ENCODE measurements at places on chromosomes 1 and 21. TPM values are rescaled to one million over a fixed set of nuclear protein-coding genes. Genes with fewer than 3 reads are reported as not detected.

DNA sequence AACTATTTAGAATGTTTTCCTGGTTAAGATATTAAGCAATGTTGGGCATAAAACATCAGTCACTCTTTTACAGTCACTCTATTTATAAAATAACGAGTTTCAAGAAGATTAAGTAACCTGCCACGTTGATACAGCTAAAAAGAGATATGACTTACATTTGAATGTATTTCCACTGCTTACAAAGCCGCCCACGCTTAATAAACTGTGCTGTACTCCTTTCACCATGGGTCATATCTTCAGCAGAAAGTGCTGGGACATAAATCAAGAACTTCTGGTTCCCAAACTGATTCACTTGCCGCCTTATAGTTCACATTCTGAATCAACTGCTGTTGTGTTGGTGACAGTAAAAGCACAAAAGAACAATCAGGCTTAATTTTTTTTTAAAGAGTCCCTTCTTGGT, 666.7 kb downstream of the NCAM2 start:
- no peak for DNase-seq

DNA sequence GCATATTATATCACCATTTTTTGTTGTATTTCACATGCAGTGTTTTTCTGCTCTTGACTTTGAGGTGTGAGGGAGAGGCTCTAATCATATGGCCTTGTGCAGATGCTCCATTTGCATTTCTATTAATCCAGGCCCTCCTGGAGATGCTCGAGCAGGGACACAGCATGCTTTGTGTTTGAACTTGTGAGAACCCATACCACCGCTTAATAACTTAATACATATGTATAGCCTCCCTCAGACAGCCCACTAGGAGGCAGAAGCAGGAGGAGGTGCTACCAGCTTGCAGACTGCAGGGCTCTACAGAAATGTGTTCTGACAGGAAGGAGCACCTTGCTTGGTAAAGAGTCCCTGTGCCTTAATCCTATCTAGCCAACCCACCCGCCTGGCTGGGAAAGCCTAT, 155.2 kb downstream of the BARHL2 start:
- DNase-seq = no peak

- no peak for DNase-seq
Measured at GRCh38 chr1:17207540-17207939, 2.6 kb downstream of the PADI1 start.

The PPM1J gene
- 1.4 TPM for polyA plus RNA-seq

The LRRC53 gene
- polyA plus RNA-seq = not detected

The CYYR1 gene
- polyA plus RNA-seq = not detected

DNA sequence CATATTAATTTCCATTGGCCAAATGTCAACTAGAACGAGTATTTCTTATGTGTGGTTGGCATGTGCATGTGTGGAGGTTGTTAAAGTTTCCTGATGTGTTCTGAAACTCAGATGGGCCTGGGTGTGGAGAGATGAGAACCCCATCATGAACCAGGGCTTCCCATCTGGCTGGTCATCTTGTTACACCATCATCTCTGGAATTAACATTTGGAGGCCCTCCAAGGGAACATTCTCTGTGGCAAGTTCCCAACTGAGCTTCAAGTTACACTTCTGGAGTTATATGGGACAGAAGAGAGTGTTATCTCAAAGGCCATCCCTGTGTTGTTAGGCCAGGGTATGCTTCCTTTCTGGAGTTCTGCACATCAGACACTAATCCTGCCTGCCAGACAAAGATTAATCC, 183.6 kb downstream of the TTLL7 start:
- DNase-seq = peak; percentile 90

DNA sequence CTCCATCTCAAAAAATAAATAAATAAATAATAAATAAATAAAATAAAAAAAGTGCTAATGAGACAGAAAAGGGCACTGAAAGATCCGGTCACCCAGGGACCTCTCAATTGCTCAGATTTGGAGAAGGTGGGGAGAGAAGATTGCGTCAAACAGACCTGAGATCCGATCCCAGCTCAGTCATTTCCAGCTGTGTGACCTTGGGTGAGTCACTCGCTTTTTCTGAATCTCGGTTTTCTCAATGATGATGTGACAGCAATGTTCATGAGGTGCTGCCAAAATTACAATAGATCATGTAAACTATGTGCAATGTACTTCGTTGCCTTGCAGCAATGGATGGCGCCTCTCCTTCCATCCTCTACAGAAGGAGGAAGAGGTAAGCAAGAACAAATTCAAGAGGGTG, 11.1 kb upstream of the MEF2D start:
- no peak for DNase-seq

DNA sequence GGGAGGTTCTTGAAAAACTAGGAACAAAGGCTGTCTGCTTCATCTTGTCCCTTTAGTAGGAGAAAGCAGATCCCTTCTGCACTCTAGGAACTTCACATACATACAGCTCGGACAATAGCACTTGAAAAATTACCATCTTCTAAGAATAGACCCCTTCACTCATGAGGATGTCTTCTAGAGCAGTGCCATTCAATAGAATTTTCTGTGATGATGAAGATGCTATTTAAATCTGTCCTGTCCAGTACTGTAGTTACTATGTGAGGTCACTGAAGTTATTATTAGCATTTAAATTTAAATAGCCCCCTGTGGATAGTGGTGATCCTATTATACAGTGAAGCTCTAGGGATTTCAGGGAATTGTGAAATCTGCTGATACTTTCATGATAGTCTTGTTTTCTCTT, 46.4 kb upstream of the RAB3GAP2 start:
- no peak for DNase-seq

DNA sequence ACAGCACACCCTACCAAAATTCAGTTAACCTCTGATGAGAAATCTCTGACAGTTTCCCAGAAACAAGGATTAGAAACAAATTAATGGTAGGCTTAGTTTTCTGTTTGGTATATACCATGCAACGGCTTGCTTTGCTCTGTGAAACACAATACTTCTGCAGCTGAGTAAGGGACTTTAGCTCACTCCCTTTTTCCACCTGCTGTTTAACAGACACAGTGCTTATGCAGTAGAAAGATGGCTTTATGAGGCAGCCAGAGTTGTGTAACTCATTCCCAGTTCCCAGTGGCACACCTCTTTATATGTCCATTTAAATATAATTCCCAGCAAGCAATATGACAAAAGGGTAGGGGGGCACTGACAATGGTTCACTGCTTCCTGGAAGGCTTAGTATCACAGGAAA, 124.0 kb downstream of the PIGK start:
- DNase-seq = no peak

DNA sequence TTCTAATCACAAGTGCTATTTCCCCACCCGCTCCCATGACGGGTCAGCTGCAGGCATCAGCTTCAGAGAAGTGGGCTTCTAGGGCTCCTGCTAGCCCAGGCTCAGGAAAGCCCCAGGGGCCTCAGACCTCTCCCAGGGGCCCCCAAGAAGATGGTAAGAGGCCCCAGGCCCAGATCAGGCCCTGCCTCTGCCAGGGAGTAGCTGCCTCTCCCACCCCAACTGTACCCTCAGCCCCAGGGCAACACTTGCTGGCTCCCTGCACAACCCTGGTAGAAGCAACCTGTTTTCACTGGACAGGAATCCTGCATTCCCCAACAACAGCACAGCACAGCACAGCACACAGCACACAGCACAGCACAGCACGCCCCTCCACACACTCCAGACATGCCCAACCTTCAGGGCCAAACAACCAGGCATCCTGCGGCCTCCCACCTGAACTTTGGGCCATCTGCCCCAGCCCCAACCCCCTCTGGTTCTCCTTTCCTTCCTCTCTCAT, 6.5 kb downstream of the BLACAT1 start:
- no peak for DNase-seq

The AMY1C gene
- not detected for polyA plus RNA-seq

DNA sequence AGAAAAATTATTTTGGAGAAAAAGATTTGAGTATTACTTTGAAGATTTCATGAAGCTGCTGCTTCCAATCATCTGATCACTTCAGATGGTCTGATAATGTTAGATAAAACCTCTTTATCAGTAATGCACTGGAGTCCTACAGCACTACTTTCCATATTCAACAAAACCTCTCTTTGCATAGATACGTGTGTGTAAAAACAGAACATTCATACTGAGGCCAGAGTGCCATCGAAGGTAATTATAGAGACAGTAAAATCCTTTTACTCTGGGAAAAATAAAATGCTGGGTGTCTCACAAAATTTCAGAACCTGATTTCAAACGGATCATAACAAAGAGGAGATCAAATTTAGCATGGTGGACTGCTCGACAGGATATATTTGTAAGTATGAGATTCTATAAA, at the start of gene RGS13:
TSS of gene RGS13 (plus strand) at position 209 of the 400 bp plus-strand sequence. CDS start 8,188 bp downstream, outside the sequence.
- DNase-seq = no peak

DNA sequence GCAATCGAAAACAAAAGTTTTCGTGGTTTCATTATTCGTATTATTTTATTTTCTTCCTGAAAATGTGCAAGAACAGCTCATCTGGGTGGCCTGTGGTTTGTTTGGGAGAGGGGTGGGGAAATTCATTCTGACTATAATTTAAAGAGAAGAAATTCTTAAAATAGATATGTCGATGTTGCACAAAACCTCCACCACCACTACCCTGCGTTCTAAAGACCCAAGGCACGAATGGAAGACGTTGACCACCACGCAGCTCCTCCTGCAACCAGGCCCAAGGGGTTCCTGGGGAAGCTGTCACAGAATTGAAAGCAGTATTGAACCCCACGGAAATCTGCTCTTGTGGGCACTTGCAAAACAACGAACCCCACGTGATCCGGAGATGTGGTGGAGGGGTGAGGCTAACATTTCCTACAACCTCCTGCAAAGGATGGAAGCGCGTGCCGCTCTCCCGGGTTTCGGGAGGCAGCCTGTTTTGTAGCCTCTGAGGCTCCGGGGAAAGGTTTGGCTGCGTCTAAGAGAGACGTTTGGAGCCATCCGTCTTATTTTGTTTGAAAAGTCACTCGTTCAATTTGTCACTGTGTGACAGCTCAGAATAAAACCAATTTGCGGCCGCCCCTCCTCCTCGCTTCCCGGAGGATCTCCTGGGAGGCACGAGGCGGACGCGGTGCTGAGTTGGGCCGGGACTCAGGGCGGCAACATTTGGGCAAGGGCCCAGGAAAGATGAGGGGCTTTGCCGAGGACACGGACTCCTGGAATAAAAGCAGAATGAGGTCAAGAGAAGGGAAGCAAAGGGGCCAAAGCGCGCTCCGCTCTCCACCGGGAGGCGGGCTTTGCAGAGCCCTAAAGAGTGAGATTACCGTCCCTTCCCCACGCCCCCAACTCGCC, 810 bp upstream of the HLX start:
- DNase-seq = no peak

The MEAF6 gene
- polyA plus RNA-seq = 43.1 TPM

The SPOCD1 gene
- polyA plus RNA-seq = 169 TPM

- DNase-seq = peak; percentile 38
Measured at GRCh38 chr1:40036574-40036973, 4.0 kb upstream of the CAP1 start.

The ZNF683 gene
- not detected for polyA plus RNA-seq

The MAB21L3 gene
- polyA plus RNA-seq = 0.34 TPM

GRCh38 chr1:43995984-43996732, 4.8 kb downstream of the CCDC24 start:
- no peak for DNase-seq

The GLMP gene
- 31.9 TPM for polyA plus RNA-seq

The LCE1A gene
- not detected for polyA plus RNA-seq

DNA sequence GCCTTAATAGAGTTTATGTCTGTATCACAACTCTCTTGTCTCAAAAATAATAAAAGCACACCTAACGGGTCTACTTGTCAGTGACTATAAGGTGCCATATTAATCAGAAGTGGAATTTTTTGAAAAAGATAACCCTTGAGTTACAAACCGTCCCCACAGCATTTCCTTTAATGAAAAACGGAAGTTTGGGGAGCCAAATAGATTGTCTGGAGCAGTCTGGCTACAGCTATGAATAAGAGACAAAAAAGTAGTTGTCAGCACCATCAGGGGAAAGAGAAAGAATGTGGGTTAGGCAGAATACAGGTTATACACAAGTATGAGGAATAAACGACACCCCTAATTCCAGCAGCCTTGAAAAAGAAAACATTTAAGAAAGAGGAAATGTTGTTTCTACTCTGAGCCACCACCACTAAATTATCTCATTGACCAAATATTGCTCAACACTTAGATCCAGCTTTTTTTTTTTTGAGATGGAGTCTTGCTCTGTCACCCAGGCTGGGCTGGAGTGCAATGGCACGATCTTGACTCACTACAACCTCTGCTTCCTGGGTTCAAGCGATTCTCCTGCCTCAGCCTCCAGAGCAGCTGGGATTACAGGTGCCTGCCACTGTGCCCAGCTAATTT, 29.4 kb upstream of the USP24 start:
- DNase-seq = no peak

DNA sequence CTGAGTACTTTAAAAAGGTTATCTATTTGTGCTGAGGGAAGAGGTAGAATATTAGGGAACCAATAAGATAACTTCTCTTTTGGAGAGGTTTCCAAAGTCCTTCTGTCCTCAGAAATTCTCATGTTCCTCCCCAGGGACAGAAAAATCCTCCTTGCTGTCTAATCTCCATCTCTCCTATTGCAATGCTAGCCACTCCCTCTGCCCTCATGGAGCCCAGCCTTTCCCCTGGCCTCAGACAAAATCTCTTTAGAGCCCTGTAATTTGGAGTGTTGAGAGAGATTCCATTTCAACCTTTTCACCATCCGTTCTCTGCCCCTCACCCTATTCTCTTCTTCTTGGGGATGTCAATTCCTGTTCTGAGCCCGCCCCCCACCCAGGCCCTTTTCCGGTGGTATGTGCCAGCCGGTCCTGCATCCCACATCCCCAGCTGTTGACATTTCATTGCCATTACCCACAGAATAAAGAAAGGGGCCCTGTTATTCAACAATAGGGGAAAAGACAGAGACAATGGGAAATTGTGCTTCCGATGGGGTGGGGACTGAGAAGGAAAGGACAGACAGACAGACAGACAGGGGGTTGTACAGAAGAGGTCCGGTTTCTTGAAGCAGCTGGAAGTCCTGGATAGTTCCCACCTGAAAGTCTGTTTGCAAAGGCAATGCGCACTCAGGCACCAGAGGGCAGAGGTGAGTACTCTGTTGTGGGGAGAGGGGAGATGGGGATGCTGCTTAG, at the start of gene HAPLN2:
TSS of gene HAPLN2 (plus strand) at position 563 of the 729 bp plus-strand sequence. CDS start 4,076 bp downstream, outside the sequence.
- no peak for DNase-seq

The MYBPHL gene
- polyA plus RNA-seq = not detected

- DNase-seq = no peak
Measured at GRCh38 chr1:14733048-14733778, 134.7 kb downstream of the KAZN start.

- no peak for DNase-seq
Measured at GRCh38 chr1:45015683-45016082, 3.6 kb downstream of the UROD start.

The TIE1 gene
- not detected for polyA plus RNA-seq
